ENCODE measurements at places on chromosomes 2 and 18. TPM values are rescaled to one million over a fixed set of nuclear protein-coding genes. Genes with fewer than 3 reads are reported as not detected.

GRCh38 chr2:112918256-112918655 lies 7.3 kb downstream of the IL37 start:
- no peak for DNase-seq

GRCh38 chr2:100639588-100640390 lies 77.0 kb downstream of the PDCL3 start:
- DNase-seq: no peak

DNA sequence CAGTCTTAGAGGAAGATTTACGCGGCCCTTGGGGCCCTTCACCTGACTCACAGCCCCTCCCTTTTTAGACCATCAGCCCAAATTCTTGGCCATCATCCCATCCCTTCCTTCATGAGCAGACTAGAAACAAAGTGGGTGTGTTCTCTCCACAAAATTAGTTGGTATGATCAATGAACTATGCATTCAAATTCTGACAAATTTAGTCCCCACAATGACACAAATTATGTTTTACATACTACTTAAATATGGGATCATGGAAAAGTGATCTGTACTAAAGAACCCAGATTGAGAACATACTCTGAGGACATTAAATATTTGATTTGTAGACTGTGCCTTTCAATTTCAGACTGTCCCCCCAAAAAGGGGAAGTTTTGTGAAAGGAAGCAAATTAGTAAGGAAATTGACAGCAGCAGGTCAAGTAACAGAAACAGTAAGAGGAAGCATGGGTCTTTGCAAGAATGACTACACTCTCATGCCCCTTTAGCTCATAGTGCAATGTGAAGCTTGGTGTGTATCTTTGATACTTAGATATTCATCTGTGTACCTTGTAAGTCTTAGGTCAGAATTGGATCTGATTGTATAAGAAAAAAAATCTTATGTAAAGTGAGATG lies 2.2 kb upstream of the MAPRE2 start:
- DNase-seq: no peak

LOXHD1 gene
- total RNA-seq: not detected

DAPL1 gene
- total RNA-seq: not detected
